Muscle of back (tissue), 13 donors: ENCODE measurements at places on chromosomes 7 and 10. TPM values are rescaled to one million over a fixed set of nuclear protein-coding genes. Genes with fewer than 3 reads are reported as not detected.

Gene ITIH5
- polyA plus RNA-seq, result 47.6 TPM

- peak; percentile 65 for DNase-seq
Observed at GRCh38 chr7:37289367-37289766, 159.3 kb downstream of the ELMO1 start.

Gene MMP21
- polyA plus RNA-seq, result 0.52 TPM

Gene GLI3
- 17.3 TPM for polyA plus RNA-seq

Gene SPAM1
- polyA plus RNA-seq, result not detected

GRCh38 chr7:11341285-11341944 is 367.7 kb downstream of the PHF14 start:
- DNase-seq, result peak; percentile 43

DNA sequence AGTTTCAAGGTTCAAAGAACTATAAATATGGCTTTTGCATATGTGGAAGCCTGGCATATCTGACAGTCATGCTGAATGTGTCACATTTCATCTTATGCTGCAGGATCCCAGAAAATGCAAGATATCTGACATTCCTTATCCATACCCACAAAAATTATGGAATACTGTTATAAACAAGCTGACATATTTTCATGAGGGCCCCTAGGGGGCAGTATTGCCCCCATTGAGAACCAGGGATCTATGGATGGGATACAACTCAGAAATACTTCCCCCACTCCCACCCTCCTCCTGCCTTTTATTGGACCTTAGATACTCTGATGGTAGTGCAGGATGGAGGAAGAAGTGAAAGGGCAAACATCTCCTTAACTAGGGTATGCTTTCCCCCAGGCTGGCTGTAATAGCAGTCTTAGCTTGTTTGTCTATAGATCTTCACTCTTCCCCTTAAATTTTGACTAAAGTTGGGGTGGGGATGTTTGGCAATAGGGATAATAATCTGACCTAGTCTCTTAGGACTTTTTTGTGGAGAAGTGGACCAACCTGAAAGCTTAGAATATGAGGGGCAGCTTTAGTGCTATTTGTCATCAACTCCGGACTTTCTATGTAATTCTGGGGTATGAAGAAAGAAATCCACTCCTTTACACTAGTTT is 3.5 kb upstream of the GNGT1 start:
- peak; percentile 71 for DNase-seq

GRCh38 chr7:105826143-105826542 is 50.3 kb downstream of the ATXN7L1 start:
- no peak for DNase-seq

Gene PHTF2
- polyA plus RNA-seq, result 21.6 TPM

Gene MACROH2A2
- 19.7 TPM for polyA plus RNA-seq

Gene C7orf57
- not detected for polyA plus RNA-seq

DNA sequence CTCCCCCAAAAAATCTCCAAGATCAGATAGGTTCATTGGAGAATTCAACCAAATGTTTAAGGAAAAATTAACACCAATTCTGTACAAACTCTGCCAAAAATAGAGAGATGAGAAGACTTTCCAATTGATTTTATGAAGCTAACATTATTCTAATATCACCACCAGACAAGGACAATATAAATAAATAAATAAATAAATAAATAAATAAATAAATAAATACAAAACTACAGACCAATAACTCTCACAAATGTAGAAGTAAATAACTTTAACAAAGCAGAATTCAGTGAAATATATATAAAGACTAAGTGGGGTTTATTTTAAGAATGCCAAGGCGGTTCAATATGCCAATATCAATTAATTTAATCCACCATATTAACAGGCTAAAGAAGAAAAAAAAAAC is 425.9 kb upstream of the GHITM start:
- DNase-seq, result no peak

DNA sequence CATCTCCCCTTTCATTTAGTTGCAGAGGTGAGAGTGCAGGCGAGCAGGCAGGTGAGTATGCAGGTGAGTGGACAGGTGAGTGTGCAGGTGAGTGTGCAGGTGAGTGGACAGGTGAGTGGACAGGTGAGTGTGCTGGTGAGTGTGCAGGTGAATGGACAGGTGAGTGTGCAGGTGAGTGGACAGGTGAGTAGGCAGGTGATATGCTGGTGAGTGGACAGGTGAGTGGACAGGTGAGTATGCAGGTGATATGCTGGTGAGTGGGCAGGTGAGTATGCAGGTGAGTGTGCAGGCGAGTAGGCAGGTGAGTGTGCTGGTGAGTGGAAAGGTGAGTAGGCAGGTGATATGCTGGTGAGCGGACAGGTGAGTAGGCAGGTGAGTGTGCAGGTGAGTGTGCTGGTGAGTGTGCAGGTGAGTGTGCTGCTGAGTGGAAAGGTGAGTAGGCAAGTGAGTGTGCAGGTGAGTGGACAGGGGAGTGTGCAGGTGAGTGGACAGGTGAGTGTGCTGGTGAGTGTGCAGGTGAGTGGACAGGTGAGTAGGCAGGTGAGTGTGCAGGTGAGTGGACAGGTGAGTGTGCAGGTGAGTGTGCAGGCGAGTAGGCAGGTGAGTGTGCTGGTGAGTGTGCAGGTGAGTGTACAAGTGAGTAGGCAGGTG is 165.6 kb downstream of the ADARB2 start:
- no peak for DNase-seq

Gene SH3PXD2A
- polyA plus RNA-seq, result 75.4 TPM

GRCh38 chr10:29689001-29689400 is 54.2 kb upstream of the SVIL start:
- no peak for DNase-seq

GRCh38 chr10:34177445-34177844 is 637.7 kb downstream of the PARD3 start:
- no peak for DNase-seq

GRCh38 chr10:88491314-88491713 is 91.8 kb downstream of the RNLS start:
- DNase-seq, result no peak

Gene HOGA1
- 1.6 TPM for polyA plus RNA-seq

- DNase-seq, result peak; percentile 64
Observed at GRCh38 chr7:151198945-151199848, 11.1 kb downstream of the H2BK1 start.

Gene CYTH3
- polyA plus RNA-seq, result 33.3 TPM

Gene ZNF273
- 4.9 TPM for polyA plus RNA-seq

DNA sequence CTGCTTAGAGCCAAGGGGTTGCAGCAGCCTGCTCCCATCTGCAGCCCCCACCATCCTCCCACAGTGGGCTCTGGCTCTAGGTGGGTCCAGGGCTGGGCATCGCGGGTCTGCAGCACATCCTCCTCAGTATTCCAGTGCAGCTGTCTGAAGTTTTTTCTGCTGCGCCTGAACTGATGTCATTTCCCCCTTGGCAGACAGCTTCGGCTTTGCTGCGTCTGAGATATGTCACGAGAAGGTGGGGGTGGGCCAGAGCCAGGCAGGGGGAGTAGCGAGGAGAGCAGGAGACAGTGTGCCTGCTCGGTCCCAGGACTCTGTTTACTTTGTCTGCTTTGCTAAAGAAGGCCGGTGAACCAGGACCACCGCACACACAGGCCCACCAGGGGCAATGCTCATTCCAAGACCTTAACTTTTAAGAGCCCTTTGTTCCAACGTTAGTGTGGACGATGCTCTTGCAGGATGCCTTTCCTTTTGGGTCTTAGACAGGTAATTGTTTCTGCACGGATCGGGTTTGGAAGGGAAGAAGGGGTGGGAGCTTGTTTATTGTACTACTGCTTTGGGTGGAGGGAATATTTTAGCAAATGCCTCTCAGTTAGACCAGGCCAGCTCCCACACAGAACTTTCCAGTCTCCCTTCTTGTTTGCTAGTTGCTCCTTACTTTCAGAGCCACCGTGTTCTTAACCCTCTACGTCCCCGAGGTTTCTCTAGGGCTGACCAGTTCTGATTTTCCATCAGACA is 32.4 kb downstream of the WBP1L start:
- DNase-seq, result peak; percentile 97

- no peak for DNase-seq
Observed at GRCh38 chr10:7136016-7136415, 274.8 kb downstream of the SFMBT2 start.

DNA sequence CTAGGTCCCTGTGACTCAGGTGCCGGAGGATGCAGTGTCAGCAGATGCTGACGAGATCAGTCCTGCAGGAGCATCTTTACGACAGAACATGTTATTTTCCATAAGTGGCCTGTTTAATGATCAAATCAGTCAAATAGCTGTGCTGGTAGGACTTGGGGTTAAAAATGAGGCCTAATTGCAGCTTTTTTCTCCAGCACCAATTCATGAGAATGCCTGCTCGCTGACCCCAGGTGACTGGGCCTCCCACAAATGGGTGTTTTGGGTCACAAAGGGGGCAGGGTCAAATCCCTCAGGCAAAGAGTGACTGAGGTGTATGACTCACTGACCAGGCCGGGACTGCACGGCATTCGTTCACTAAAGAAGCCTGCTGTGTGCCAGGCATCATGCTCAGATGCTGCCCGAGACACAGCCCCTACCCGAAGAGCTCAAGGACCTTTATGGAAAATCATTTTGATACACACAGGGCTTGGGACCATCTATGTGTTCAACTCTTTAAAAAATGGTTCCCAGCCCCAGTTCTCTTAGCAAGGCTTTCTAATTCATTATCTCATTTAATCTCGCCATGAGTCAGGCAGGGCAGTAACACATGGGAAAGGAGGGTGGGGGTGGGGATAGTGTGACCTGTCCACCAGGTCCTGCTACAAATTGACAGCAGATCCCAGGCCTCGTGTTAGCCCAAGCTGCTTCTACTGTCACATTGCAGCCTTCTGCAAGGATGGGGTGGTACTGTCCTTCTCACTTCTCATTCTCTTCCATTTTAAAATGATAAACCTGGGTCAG is 21.1 kb downstream of the ZNF775 start:
- DNase-seq, result no peak

Gene CHRM2
- 0.82 TPM for polyA plus RNA-seq

DNA sequence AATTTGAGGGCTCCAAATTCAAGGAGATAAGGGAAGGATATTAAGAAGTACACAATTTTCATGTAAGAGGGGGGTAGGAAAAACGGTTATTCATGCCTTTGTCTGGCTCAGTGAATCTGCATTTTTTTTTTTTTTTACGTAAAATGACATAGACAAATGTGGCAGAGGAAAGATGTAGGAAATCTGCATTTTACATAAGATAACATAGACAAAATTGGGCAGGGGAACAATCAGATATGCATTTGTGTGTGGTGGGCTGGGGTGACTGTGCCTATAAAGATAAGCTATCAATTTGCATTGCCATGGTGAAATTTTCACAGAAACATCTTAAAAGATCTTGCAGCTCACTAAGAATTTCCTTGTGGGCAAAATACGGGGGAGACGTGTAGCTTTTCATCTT is 92.7 kb upstream of the GPR141 start:
- DNase-seq, result no peak

Gene SEMA3E
- polyA plus RNA-seq, result 2.3 TPM

DNA sequence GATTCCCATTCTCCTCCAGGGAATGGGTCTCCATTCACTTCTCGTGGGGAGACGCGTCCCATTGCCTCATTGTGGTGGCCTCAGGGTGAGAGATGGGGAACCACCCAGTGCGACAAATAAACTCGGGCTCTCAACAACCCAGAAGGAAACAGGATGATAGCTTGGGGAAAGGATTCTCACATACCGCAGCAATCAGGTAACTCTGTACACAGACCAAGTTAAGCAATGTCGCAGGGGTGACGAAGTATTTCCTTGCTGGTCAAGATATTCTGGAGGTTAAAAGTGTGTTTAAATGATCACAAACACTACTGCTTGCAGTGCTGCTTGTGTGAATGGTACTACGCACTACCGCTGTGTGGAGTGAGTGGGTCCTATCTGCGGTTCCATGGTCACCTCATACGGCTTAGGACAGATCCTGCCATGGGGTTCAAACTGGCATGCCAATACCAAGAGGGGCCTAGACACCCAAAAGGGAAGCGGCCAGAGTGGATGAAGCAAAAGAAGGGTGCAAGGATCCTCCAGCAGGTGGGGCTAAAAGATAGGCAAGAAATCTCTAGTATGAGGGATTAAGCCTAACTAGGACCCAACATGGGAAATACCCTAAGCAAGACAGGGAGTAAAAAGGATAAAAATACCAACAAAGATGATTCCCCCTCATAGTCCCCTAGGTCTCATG is 143.8 kb upstream of the TMEM106B start:
- peak; percentile 41 for DNase-seq

Gene COL17A1
- 73.0 TPM for polyA plus RNA-seq

Gene CALHM2
- polyA plus RNA-seq, result 13.3 TPM

GRCh38 chr10:34380856-34381255 is 434.2 kb downstream of the PARD3 start:
- DNase-seq, result no peak

Gene RALA
- polyA plus RNA-seq, result 69.1 TPM

DNA sequence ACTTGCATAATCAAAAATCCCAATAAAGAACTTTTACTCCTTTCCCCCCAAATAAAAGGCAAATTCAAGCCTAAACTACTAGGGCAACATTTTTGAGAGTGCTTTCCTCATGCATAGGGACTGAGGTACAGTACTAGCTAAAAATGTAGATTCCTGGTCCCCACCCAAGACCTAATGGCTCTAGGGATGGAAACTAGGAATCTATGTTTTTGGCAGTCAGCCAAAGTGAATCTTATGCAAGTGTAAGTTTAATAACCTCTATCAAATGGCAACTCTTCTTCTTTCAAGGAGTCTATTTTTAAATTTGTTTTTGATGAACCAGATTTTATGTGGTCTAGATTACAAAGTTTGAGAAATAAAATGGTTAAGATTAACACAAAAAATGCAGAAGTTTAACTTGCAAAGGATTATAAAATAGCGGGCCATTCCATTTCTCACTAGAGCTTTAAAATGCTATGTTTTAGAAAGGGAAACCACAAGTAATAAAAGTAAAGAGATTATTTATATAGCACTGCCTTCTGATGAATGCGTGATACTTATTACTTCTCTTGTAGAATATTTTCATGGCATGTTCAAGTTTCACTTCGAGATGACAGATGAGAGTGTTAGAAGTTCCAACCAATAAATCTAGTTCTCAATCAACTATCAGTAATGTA is 70.4 kb upstream of the MDFIC start:
- DNase-seq, result peak; percentile 59

DNA sequence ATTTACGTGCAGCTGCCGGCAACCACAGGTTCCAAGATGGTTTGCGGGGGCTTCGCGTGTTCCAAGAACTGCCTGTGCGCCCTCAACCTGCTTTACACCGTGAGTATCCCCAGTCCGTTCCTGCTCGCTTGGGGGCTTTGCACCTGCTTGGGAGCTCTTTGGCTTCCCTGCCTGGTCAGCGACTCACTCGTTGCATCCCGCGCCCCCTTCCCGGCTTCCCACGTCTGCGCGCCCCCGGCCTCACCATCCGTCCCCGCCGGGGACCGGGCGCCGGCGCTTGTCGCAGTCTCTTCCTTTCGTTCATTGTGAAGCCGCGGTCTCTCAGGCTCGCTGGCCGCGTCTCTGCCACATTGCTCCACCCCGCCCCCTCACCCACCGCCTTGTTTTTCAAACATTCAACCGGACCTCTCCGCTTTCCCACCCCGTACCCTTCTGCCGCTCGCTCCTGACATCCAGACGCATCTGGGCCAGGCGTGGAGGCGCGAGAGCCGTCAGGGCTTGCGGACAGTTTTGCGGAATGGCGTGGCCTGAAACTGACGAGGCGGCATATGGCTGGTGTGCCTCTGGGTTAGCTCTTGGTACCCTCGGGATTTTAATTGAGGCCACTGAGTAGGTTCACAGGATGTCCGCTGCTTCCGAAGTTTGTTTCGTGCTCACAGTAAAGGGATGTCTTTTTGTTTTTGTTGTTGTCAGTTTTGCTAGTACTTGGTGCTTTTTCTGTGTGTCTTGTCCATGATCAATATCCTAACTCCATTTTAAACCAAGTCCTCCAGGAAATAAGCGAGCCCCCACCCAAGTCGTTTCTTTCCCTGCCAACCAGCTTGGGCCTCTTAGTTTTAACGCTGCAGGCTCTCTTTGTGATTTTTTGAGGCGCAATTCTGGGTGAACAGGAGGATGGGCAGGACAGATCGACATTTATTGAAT is 639 bp downstream of the TSPAN13 start:
- DNase-seq, result peak; percentile 40

GRCh38 chr10:75672842-75673241 is 241.4 kb downstream of the LRMDA start:
- DNase-seq, result no peak

Gene ANXA8
- not detected for polyA plus RNA-seq
